Type B pancreatic cell (in vitro differentiated cells): ENCODE measurements at places on chromosomes 13 and 19. TPM values are rescaled to one million over a fixed set of nuclear protein-coding genes. Genes with fewer than 3 reads are reported as not detected.

The TEX26 gene
- total RNA-seq, result not detected in 2 replicates

The FPR2 gene
- total RNA-seq, result not detected in 2 replicates

The RFXANK gene
- total RNA-seq, result 79.7 and 103 TPM in 2 replicates

The ZNF726 gene
- total RNA-seq, result 4.2 and 6.8 TPM in 2 replicates

The GAPDHS gene
- not detected in 2 replicates for total RNA-seq

The CRX gene
- not detected in 2 replicates for total RNA-seq

The LYPD5 gene
- 0.85 and 3.9 TPM in 2 replicates for total RNA-seq

- DNase-seq, result no peak
Measured at GRCh38 chr13:32044446-32044845, 12.9 kb downstream of the FRY start.

GRCh38 chr13:29125191-29125933, 305.2 kb downstream of the MTUS2 start:
- no peak for DNase-seq

DNA sequence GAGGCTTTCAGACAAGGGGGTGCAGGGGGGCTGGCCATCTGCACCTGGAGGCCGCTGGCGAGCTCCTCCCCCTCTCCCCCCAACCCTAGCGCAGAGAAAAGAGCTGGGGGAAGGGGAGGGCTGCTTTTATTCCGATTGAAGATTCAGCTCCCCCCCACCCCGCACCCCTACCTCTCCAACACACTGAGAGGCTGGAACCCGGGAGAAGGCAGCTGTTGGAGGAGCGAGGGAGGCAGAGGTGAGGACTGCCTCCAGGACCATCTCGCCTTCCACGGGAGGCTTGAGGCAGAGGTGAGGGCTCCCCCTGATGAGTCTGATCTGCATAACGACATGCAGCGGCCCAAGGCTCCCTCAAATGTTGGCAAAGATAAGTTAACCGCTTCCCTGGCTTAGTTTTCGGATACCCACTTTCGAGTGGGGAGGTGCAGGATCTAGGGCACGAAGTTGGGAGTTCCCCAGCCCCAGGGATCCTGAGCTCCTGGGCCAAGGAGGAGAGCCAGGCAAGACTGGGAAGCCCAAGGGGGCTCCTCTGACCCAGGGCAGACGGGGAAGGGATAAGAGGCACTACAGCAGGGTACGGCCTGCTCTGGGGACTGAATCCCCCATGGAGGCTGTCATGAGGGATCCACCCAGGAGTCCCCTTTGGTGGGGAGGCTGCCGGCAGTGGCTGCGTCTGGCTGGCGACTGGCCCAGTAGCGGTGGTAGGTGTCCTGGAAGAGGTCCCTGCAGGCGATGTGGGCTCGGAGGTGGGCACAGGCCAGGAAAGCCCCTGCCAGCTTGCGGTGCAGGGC, 1.2 kb upstream of the NUMBL start:
- DNase-seq, result no peak

GRCh38 chr13:61144301-61144700, 271.3 kb downstream of the PCDH20 start:
- DNase-seq, result no peak

GRCh38 chr13:31950111-31950815, 81.3 kb upstream of the FRY start:
- DNase-seq, result no peak

DNA sequence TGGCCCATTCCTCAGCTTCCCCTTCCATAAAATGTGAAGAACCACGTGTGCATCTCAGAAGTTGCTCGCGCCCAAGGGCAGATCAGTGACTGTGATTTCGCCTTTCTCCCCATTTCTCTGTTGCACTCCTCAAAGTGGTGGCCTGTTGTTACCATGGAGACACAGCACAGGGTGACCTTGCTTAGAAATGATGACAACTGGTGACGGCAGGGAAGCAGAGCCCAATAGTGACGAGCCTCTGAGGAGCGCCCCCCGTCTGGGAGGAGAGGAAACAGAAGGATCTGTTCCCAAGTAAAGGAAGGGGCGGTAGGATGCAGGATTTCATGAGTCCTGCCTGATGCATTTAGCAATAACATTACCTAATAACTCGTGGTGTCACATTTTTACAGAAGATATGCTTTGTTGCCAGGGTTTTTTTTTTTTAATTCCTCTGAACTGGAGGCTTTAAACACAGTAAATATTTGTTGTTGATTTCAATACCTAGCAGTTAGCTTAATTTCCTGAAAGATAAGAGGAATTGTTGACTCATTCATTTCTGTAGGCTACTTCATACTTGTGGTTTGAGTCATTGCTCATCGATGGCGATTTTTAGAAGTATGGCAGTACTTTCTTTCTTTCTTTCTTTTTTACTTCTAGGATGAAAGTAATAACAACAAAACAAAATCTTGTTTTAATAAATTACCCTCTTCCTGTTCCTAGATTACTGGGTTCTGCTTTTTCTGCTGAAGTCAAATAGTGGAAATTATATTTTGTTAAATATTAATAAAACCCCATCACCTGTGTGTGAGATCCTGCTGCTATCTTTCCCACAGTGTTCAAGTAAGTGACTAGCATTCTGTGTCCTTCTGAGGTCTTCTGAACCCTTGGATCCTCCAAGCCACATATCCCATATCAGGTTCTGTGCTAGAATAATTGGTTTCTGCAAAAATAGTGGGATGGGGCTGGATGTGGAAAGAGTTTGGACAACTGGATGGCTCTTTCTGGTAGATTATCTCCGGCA, 36.0 kb downstream of the MBNL2 start:
- DNase-seq, result no peak

DNA sequence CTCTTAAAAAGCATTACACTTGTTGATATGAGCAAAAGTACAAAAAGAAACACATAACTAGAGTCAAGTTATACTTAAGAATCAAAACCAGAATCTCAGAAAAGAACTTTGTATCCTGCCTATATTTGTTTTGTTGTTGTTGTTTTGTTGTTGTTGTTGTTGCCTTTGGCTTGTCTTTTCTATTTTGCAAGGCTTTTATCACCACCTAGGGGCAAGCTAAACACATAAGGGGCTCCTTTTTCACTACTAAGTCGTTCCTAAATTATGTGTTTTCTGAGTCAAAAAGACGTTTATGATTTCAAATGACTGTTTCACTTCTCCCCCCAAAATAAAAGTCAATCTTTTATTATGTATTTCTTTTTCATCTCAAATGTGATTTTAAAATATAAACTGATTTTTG, 250.2 kb downstream of the RBM26 start:
- DNase-seq, result no peak

DNA sequence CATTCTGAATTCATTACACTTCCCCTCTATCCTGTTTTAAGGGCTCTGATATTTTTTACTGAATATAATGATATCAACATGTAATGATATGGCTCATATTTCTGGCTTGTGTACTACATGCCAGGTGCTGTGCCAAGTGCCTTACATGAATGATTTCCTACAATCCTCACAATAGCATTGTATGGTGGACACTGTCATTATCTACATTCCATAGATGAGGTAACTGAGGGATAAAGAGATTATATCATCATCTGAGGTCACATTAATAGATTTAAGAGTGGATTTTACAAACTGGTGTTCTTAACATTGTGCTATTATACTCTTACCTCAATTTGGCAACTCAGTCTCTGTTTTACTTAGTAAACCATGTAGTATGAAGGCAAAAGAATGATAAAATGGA, 502.0 kb downstream of the LIG4 start:
- no peak for DNase-seq

DNA sequence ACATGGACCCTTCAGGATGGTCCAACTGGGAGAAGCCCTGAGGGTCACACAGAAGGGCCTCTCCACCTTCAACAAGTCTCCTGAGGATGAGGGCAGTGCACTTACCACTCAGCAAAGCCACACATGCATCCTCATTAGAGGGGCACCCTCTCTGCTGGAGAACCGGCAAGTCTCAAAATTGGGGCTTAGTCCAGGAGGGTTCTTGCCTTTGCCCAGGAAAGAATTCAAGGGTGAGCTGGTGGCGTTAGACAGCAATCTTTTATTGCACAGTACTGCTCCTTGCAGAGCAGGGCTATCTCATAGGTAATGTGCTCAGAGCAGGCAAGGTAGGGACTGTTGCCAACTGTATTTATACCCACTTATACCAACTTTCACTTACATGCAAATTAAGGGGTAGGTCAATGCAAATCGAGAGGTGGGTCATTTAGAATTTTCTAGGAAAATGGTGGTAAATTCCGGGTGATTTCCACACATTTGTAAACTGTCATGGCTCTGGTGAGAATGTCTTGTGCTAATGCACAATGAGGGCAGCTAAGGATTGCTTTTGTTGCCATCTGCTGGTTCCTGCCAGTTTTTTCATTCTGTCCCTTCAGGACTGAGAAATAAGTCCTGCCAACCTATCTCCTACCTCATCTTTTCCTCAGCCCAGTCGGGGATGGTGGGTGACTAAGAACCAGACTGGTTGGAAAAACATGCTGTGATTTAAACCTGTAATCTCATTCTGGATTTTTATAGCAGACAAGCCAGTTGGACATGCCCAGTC, 27.8 kb upstream of the IGSF23 start:
- no peak for DNase-seq

- DNase-seq, result no peak
Measured at GRCh38 chr13:113226873-113227450, 17.5 kb downstream of the CUL4A start.

DNA sequence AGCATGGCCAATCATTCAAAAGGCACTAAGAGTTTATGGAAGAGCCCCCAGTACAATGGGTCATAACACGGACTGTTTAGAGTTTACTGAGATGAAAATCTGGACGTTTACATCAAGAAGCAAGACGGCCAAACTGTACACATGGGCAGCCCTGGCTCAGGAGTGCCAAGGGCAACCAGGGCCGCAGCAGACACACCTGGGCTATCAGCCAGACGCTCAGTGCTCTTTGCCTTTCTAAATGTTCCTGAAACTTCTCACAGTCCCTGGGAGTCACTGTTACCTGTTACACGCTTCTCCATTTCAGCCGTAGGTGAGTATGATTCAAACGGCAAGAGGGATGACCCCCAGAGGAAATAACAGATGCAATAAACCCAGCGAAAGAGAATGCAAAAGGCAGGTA, 64.5 kb downstream of the ABCC4 start:
- no peak for DNase-seq

DNA sequence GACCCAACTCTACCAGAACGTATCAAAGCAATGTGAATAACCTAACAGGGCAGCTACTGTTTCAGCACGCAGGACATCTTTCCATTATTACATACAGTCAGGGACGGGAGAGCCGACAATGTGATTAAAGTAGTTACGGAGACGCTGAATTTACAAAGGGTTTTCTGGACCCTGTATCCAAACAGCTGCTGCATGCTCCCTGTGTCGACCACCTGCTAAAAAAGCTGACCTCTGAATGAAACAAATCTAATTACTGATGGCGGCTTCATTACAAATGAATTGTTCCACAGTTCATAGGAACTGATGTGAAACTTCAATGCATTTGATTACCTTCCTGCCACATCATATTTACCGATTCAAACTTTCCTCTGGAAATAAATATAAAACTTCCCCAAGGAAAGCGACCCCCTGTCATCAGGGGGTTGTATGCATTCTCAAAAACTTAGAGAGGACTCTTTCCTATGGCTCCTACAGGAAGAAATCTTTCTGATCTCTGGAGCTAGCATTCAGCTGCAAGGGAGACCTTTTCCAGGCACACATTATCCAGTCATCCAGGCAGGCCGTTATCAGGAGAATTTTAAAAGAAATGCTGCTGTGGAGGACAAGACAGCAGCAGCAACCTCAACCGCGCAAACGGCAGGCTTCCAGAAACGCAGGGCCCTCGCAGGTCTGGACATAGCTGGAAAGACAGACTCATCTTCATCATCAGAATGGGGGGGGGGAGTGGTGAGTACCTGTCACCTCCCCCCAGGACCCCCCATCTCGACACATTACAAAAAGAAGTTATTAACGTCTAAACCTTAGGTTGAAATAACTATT, 3.1 kb downstream of the EFNB2 start:
- DNase-seq, result no peak

GRCh38 chr13:73715911-73716510, 418.2 kb downstream of the KLF12 start:
- no peak for DNase-seq

DNA sequence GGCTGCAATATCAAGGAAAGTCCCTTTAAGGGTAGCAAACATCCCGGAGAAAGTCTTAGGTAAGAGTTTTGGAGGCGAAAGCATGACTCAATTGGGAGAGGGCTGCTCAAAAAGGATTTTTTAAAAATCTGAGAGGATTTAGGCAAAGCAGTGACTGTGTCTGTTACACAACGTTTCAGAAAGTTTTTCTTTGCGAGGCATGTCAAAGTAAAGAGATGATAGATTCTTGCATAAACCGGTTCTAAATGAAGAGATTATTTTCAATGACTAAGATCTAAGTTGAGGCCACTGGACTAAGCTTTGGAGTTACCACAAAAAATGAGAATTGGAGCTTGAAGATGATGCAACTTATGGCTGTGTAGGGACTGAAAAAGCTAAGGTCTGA, 43.7 kb upstream of the ENOX1 start:
- DNase-seq, result no peak

- DNase-seq, result no peak
Measured at GRCh38 chr19:50667177-50667758, 18.0 kb downstream of the C19orf81 start.

GRCh38 chr19:1253514-1254080, 5.2 kb downstream of the MIDN start:
- DNase-seq, result no peak
